ENCODE measurements at places on chromosomes 2 and 18.

DNA sequence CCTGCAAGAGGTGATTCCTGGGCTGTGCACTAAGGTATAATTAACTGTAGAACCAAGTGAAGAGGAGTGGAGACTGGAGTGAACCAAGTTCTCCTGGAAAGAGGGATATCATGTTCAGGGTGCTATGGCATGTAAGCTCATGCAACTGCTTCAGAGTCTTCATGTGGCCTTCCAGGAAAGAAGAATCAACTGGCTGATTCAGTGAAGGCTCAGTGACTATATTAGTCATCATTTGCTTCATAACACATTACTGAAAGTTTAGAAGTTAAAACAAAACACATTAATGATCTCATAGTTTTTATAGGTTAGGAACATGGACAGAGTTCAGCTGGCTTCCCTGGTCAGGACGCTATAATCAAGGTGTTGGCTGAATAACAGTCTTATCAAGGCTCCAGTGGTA is 1200.8 kb upstream of the GYPC start:
- DNase-seq: no peak

GRCh38 chr2:193837111-193837738 is 1642.5 kb upstream of the TMEFF2 start:
- no peak for DNase-seq

DNA sequence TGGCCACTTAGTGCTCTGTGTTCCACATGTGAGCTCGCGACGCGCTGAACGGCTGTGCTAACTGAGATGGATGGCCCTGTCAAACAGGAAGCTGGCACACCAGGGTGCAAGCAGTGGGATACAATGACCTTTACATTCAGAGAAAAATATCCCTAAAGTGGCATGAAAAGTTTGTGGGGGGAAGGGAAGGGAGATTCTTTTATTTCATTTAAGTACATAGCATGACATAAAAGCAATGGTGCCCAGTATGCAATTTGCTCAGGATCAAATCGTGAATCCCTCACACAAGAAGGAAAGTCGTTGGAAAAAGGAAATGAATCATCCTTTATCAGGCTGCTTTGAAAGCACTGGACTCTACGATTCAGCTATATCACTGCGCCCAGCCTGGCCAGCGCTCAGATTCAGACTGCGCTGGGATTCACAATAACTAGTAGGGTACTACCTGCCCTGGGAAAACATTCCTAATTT is 26.0 kb downstream of the SATB2 start:
- DNase-seq: no peak

GRCh38 chr2:109131777-109132176 is 2.8 kb downstream of the SH3RF3 start:
- DNase-seq: no peak

- no peak for DNase-seq
These were observed 54.9 kb downstream of the DSC3 start for GRCh38 chr18:30987467-30988241.

DNA sequence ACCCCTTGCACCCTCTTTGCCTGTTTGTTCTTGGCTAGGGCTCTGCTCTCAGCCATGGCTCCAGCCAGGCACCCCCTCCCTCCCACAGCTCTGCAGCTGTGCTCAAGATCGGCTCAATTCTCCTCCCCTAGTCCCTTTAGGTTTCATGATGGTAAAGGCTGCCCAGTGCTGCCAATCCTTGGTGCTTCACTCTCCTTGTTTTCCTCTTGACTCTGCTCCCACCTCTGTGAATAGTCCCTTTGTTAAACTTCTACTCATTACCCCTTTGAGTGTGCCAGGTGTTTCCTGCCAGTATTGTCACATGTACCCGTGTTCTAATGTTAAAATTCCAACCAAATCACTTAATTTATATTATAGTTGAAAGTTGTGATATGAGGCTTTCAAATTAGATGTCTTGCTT is 101.0 kb upstream of the CERS6 start:
- no peak for DNase-seq

GRCh38 chr18:32549248-32550110 is 78.8 kb upstream of the GAREM1 start:
- DNase-seq: no peak

DNA sequence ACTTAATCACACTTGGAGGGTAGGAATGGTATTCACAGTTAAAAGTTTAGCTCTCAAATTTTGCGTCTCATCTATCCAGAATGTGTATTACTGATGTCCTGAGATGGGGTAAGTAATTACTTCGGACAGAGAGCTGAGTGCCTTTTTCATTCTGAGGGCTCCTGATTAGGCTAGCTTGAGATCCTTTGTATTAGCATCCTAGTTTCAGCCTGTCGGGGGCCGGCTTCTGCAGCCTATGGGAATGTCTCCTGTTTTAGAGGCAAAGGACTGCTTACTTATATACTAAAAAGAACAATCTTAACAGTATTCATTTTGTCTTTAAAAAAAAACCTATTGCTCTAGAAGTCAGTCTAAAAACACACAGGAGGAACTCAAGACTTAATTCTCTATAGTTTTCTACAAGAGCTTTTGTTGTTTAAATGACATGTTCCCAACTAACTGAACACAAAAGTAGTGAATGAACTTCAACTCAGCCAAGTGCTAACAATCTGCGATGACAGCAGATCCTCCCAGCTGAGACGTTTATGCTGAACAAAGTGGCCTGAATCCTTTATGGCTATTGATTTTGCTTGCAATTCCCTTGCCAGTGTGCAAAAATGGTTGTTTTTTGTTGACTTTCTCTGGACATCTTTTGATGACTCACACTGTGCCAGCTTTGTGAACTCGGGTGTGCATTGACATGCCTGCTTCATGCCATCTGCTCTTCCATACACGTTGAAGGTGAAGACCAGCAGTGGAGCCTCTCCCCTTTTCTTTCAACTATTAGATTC is 118.7 kb downstream of the LYPD6B start:
- DNase-seq: no peak

DNA sequence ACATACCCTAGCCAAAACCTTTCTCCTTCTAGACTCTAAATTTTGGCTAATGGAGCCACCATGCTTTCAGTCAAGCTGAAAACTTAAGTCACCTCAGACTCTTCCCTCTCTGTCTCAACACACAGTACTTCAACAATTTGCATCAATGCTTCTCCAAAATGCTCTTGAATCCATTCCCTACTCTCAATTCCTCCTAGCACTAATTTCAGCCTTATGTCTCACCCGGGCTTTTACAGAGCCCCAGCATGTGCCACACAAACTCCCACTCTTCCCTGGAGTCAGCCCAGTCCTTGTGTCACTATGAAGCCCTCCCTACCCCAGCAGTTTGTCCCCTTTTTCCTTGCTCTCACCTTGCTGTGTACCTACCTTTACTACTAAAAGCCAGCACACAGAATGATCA is 38.7 kb downstream of the AAK1 start:
- no peak for DNase-seq
